NCI-H510A (cell line): ENCODE measurements at places on chromosomes 5 and 9.

DNA sequence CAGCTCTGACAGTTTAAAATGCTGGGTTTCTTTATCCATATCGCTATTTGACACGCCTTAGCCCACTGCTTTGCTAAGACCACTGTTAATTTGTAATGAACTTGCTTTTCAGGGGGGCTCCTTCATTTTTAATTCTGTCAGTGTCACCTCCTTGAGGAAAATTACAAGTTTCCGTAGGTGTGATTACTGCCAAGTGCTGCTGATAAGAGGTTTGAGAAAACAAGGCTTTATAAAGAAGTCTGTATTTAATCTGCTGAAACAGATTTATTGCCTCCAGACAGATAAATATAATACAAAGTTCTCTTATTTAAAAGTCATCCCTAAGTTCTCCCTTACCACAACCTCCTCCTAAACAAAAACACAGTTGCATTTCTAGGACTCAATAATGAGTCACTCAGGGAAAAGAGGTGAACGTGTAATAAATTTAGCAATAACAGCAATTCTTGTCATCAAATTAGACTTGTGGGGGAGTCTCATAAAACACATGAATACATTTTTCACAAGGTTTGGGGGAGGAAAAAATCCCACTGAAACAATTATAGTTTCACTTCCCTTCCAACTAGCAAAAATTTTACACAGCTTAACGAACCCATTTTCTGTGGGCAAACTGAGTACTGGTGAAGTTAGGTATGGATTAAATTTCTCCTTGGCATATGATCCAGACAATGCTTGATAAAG lies 72.8 kb downstream of the MAPKAP1 start:
- no peak for DNase-seq

- no peak for DNase-seq
These were observed 18.3 kb upstream of the CAMSAP1 start for GRCh38 chr9:135925496-135926133.

- no peak for DNase-seq
These were observed 128.1 kb downstream of the GADD45G start for GRCh38 chr9:89732939-89733324.

GRCh38 chr5:151630088-151630487 lies 39.0 kb upstream of the FAT2 start:
- no peak for DNase-seq

DNA sequence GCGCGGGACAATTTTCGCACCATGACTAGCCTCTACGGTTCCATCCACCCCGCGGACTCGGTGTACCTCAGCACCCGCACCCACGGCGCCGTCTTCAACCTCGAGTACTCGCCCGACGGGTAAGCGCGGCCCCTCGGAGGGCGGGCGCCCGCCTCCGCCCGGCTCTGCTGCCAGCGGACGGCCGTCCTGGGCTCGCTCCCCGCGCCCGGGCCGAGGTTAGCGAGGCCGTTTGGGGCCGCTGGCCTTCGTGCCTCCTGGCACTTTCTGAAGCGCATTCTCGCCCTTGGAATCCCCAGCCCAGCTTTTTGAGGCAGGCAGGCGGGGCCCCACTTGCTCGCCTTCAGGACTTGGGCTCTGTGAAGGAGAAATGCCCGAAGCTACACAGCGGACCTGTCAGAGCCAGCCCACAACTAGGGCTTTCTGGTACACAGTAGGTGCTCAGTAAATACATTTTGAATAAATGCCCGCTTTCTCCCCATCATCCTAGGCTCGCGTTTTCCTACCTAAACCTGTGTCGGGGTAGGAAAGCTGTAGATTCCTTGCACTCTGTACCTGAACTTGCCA lies 772 bp downstream of the DCAF10 start:
- DNase-seq, result no peak

GRCh38 chr5:69149676-69150010 lies 17.3 kb upstream of the CCNB1 start:
- DNase-seq, result no peak

DNA sequence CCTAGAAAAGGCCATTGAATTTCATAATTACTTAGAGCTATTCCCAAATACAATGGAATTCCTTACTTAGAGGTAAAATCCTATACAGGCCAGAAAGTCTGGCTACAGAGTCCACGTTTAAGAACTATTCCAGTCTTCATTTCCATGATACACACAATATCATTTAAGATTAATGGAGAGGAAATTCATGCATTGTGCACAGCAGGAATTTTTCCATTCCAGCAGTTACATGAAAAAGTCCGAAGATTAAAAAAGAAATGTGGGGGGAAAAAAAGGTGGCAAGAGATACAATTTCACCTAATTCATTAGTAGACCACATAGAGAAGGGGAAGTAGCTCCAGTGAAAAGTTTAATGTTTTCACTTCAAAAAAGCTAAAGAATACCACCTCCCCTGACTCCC lies 63.1 kb downstream of the CHD1 start:
- DNase-seq, result no peak

- DNase-seq, result peak; percentile 51
These were observed 10.0 kb upstream of the CACFD1 start for GRCh38 chr9:133449760-133450159.

DNA sequence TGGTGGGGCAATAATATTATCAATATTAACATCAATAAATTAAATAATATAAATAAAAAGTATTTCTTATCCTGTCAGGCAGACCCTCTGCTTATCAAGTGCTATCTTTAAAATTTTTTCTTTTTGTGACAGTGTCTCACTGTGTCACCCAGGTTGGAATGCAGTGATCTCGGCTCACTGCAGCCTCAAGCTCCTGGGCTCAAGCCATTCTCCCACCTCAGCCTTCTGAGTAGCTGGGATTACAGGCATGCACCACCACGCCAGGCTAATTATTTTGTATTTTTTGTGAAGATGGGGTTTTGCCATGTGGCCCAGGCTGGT lies 53.2 kb downstream of the NDST1 start:
- DNase-seq, result no peak

DNA sequence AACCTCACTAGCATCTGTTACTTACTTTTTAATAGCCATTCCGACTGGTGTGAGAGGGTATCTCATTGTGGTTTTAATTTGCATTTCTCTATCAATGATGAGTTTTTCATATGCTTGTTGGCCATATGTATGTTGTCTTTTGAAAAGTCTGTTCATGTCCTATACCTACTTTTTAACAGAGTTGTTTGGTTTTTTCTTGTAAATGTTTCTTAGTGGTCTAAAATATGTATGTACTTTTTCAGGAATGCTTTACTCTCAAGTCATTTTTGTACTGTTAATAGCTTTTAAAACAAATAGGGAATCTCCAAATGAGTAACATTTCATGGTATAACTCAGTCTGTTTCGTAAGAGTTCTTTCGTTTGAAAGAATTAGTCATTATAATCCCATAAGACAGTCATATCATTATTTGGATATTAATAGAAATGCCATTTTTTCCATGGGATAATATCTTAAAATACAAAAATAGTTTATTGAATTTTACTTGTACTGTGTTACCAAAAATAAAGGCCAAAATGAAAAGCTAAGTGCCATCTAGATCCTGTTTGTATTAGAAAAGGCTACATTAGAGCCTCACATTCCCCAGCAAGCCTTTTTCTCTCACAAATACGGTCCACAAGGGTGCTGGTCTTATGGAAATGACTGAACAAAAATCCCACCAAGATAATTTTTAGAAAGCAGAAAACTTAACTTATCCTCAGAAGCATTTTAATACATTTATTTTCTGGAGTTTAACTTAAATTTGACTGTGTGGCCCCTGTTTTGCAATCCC lies 247.7 kb downstream of the PJA2 start:
- no peak for DNase-seq

DNA sequence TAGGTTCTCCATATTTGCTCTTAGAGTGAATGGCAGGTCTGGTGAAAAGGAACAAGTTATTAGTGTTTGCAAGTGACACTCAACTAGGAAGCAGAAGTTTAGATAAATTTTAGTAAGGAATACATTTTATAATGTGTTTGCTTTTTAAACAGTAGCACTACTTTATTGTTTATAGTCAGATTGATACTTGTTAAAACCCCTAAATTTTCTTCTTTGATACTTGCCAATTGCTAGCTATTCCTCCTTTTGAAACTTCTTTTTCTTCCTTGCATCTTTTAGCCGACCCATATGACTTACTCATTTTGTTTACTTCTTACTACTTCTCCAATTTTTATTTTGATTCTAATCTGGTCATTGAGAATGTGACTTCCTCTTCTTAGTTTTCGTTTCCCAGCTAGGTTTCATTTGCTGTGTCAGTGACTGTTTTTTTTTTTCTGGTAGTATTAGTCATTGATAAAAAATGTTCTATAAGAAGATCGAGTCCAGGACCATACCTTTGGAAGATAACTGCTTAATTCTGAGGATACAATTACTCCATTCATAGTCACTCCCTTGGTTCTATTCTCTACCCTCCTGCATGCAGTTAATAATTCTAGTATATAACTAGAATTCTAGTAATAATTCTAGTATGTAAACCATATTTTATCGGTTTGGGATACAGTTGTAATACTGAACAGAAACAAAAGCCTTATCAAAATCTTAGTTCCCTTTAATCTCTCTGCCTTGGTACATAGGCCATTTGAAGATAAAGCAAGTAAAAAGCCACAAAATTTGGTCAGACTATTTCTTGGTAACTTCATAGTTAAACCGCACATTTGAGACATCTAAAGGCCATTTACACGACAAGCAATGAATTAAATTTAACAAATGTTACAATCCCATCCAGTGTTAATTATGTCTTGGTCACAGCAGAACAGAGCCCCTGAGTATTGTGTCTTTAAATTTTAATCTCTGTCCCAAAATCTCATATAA lies 2.8 kb upstream of the RICTOR start:
- no peak for DNase-seq

DNA sequence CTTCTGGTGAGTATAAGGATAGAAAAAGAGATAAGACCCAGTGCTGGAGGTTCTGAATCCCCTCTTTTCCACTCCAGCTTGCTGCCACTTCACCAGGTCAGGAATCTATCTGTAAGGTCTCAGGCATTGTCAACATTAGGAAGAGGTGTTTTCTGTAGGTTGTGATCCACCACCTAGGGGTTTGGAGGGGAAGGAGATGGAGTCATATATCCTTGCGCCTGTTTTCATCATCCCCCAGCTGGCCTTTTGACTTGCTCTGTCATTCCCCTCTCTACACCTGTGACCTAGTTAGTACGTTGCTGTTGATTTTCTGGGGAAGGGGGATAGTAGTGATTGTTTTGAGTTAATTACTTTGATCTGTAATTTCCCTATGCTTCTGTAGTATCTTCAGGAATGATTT lies 20.5 kb downstream of the SPINK5 start:
- DNase-seq, result no peak

GRCh38 chr9:116151199-116151598 lies 2.4 kb upstream of the PAPPA start:
- DNase-seq, result no peak

DNA sequence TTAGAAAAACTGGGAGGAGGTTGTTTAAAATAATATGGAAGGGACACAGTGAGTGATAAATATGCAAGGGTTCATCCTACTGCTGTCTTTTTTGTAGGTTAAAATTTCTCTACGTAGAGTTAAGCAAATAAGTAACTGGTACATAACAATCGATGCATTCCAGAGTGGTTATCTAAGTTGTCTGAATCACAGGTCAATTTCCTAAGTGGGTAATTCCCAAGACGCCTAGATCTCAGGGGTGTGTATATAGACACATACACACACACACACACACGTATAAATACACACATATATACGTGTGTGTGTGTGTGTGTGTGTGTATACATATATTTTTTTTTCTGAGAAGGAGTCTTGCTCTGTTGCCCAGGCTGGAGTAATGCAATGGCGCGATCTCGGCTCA lies 22.3 kb downstream of the CAAP1 start:
- DNase-seq, result no peak
